ENCODE measurements at places on chromosomes 6 and 20.

DNA sequence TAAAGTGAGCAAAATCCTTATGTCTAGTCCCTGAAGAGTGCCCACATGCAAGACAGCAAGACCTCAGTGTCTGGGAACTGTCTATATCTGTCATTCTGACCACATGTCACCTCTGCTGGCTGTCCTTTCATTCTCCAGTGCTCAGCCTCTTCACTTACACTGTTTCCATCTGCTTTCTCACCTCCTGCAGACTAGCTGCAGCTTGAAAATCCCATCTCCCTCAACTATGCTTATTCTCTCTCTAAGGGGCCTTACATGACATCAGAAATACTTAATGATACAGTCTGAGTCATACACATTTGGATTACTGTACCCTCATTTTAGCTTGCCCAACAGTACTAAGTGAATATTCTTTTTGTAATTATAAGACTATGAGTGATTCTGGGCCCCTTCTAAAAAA, 587.8 kb downstream of the EPM2A start:
- no peak for DNase-seq

GRCh38 chr6:30615958-30616810, 859 bp downstream of the PPP1R10 start:
- DNase-seq, result no peak

- no peak for DNase-seq
Measured at GRCh38 chr20:12409501-12409900, 491.8 kb downstream of the BTBD3 start.

DNA sequence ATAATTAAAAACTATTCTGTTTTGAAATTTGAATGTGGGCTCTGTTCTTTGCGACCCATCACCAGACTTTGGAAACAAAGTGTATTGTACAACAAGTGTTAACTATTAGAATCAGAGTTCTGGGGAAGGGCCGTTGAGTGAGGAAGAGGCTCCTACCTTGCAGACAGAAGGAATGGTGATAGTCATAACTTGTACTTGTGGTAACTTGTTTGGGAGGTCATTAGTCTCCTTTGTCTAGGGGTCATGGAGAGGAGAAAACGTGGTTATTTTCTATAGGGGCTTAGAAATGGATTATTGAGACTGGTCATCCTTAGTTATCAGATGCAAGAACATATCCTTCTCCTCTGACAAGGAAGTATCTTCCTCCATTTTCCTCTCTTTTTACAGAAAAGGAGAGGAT, 174.8 kb downstream of the BMP2 start:
- DNase-seq, result no peak

- DNase-seq, result no peak
Measured at GRCh38 chr6:158688860-158689259, 39.0 kb downstream of the SYTL3 start.

- DNase-seq, result no peak
Measured at GRCh38 chr6:139600919-139601475, 226.5 kb upstream of the CITED2 start.

GRCh38 chr20:49677777-49678758, 35.6 kb downstream of the B4GALT5 start:
- no peak for DNase-seq

GRCh38 chr6:130076512-130076911, 58.1 kb downstream of the L3MBTL3 start:
- no peak for DNase-seq

- DNase-seq, result peak; percentile 82
Measured at GRCh38 chr20:43590392-43591303, at the start of gene IFT52. Gene IFT52 (plus strand): TSS chr20:43590937. CDS start chr20:43594699, 3,762 bp downstream.

DNA sequence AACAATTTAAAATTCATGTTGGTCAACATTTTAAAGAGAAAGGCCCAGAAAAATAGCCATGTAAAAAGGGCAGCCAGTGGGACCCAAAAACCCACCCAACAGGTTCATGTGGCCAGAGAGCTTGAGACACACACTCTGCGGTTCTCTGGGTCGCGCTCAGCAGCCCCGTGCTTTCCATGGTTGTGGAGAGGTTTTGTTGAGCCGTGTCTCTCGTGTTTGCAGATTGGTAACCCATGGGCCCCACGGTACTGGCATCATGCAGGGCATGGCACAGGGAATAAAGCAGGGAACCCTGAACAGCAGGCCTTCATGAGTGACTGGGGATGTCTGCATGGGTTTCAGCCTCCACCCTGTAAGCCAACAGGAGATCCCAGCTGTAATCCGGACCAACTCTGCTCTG, 127.7 kb upstream of the CST7 start:
- DNase-seq, result no peak

- no peak for DNase-seq
Measured at GRCh38 chr6:41451039-41451438, 95.1 kb upstream of the FOXP4 start.

DNA sequence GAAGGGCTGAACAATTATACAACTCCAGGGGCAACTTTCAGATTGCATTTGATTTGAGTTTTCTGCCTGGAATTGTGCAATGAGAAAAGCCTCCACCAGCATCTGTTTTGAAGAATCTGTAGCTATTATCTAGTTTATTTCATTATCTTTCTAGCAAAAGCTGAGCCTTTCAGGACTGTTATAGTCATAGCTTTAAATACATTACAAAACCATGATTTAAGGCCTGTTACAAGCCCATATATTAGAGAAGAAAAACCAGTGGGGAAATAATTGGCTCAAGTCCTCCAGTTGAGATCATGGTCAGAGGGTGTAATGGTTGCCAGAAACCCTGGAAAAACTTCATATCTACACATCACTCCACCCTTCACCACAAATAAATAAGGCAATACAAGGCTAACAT, 676.2 kb downstream of the HDGFL1 start:
- DNase-seq, result no peak

- DNase-seq, result no peak
Measured at GRCh38 chr20:50386641-50386960, 123.6 kb upstream of the PTPN1 start.

- no peak for DNase-seq
Measured at GRCh38 chr6:151036869-151037680, 171.6 kb downstream of the MTHFD1L start.

GRCh38 chr20:58889798-58890517, 37.4 kb downstream of the GNAS start:
- no peak for DNase-seq

- no peak for DNase-seq
Measured at GRCh38 chr20:32473231-32474008, 111.7 kb downstream of the NOL4L start.

DNA sequence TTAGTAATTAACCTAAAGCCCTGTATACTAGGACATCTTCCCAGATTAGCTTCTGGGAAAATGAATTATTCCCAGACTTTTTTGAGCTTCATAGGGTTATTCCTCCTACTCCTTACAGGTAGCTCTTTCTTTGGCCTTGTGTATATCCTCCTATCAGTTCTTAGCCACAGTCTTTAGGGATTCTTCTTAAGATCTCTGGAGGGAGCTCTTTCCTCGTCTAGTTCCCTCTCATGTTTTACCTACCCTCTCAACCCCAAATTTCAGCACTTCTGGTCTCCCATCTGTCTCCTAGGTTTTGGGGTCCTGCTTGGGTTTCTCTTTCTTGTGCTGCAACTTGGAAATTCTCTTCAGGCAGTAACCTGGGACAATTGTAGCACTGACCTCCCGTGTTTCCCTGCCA, 46.4 kb upstream of the SLC35B3 start:
- DNase-seq, result no peak

DNA sequence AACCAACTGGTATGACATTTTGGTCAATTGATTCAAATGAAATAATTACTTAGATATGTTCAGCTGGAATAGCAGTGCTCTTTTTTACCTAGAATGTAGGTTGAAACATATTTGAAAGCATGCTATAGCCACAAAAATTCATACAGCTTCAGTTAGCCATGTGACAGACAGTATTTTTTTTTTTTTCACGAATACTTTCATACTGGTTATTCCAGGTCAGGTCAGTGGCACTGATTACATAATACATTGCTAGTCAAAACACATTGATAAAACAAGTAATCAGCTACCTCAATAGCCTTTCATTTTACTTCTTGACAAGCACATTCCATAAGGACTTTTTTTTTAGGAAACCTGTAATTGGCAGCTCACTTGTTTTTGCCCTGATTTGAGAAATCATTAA, 222.6 kb downstream of the EYA4 start:
- DNase-seq, result no peak

- no peak for DNase-seq
Measured at GRCh38 chr6:135624402-135625295, 127.1 kb upstream of the AHI1 start.

DNA sequence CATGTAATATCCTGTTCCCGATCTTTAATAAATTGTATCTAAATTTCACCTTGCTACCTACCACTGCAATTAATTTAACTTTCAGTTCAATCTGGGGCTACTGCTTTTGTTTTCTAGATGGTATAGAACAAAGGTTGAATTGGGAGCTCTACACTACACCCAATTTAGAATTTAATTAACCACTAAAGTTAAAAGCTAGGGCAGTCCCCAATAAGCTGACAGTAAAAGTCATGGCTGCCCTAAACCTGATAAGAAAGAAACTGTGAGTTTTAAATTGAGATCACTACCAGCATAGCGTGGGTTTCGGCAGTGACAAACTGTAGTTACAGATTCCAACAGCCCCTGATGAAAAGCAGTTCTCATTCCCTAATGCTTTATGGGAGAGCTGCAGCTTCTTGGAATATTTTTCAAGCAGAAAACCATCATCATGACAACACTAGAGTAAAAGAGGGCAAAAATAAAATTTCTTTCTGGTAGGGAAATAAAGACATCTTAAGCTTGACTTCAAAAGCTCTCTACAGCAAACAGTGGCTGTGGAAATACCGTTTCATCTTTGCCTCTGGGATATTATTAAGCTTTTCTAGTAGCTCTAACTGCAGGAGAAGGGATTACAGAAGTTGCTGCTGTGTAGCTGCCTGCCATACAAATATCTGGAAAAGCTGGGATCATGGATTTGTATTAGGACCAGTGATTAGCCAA, 1372.1 kb downstream of the EPHA7 start:
- no peak for DNase-seq

DNA sequence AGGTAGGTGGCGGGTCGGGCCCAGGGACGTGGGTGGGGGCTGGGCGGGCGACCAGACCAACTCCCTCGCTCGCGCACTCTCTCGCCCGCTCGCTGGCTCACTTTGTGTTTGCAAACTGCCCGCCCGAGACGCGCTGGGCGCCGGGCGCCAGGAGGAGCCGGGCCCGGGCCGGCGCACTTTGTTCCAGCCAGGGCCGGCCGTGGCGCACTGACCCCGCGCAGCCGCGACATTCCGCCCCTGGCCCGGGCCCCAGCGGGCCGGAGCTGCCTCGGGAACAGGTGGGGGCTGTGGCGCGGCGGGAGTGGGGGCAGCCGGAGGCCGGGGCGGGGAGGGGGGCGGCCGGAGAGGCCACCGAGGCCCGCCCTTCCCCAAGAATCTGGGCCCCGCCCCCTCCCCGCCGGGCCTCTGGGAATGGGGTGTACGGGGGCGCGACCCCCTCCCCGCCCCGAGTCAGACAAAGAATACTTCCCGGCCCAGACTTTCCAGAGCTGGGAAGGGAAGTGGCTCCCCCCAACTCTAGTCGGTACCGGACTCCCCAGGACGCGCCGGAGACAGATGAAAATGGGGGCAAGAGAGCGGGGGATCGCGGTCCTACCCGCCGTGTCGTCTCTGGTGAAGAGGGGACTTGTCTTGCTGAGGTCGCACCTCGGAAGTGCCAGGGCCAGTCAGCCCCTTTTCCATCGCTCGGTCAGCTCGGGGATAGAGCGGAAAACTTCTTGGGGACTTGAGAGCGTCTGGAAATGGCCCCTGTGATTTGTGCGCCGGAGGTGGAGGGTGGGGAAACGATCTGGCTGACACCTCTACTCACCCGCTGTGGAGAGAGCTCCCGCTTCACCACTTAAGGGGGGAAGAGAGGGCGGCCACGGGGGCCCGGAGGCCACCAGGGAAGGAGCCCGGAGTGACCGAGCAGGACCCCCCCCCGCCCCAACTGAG, 951 bp downstream of the FOXP4 start:
- DNase-seq, result no peak

DNA sequence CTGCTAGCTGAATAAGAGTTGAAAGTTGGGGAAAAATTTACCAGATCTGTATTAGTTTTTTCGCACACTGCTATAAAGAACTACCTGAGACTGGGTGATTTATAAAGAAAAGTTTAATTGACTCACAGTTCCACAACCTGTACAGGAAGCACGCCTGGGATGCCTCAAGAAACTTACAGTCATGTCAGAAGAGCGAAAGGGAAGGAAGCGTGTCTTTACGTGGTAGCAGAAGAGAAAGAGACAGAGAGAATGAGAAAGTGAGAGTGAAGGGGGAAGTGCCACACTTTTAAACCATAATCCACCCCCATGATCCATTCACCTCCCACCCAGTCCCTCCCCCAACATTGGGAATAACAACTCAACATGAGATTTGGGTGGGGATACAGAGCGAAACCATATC, 79.6 kb downstream of the KHDC1L start:
- DNase-seq, result no peak

DNA sequence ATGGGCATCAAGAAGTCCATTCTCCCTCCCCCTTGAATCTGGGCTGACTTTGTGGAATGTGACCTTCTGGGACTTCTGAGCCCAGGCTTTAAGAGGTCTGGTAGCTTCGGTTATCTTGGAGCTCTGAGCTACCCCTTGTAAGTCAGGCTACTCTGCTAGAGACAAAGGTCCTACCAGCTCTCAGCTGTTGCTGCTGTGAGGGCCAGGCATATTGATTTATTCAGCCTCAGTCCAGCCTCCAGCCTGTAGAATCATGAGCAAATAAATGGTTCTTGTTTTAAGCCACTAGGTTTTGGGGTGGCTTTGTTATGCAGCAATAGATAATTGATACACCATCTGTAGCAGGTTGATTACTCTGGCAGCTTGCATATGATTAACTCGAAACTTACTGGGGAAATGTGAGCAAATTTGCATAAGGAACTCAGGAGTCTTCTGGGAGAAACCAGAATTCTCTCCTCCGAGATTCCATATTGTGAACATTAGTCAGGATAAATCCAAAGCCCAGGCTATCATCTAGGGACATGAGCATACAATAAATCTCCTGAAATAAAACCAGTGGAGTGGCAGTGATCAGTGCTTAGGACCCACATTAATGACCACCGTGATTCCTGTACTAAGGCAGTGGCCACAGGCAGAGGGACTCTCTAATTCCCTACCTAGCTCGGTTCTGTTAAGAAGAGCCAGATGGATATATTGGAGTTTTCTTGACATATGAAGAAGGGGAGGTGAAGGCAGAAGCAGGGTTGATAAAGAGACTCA, 336.1 kb downstream of the CDC5L start:
- DNase-seq, result no peak

DNA sequence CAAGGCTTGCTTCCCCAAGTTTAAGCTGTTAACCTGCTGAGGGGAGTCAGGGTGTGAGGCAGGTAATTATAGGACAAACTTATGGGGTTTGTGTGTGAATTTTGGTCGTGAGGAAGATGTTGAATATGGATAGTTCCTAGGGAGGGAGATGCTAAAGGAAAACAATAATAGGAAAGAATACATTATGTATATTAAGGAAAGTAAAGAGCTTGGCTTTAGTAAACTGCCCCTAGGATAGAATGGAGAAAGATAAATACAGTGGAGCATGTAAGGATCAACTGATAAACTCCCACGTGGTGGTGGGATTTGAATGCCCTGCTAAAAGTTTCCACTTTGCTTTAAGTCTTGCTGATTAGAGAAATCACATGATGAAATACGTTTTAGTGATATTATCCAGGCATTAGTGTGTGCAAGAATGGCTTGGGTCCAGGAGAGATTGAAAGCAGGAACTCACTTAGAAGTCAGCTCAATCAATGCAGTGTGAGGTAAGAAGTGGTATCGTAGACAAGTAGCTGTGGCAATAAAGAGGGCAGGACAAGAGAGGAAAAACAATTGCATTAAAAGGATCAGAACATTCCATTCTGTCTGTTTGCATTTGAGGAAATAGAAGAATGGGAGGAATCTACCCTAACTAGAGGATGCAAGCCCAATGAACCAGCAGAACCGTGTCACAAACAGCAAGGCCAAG, 52.5 kb downstream of the RPS12 start:
- no peak for DNase-seq
